ENCODE measurements at places on chromosomes 3 and 15.
A peak's percentile ranks its signal among the peaks of the same experiment; 100 is the strongest.

DNA sequence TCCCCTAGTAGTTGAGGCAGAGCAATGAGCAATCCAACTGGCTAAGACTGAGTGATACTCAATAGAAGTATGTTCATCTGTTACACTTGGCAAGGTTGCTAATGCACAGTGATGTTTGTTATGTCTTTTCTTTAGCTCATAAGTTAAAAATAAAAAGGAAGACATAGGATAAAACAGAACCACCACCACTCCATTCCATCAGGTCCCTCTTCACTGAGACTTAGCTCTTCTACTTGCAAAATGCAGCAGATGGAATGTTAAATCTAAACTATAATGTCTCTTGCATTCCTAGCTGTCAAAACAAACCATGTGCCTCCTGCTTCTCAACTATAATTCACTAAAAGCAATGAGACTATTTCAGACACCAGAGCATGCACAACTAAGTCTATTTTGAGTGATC lies 265.6 kb upstream of the UBE2E2 start:
- no peak overlapping the region for H3K27ac ChIP-seq
- no peaks in the 10 kb centered on the region for H3K27me3 ChIP-seq
- no peaks in the 10 kb centered on the region for H3K4me1 ChIP-seq
- no peaks in the 10 kb centered on the region for H3K36me3 ChIP-seq
- no peak for DNase-seq
- H3K4me3 ChIP-seq, result no peak overlapping the region

DNA sequence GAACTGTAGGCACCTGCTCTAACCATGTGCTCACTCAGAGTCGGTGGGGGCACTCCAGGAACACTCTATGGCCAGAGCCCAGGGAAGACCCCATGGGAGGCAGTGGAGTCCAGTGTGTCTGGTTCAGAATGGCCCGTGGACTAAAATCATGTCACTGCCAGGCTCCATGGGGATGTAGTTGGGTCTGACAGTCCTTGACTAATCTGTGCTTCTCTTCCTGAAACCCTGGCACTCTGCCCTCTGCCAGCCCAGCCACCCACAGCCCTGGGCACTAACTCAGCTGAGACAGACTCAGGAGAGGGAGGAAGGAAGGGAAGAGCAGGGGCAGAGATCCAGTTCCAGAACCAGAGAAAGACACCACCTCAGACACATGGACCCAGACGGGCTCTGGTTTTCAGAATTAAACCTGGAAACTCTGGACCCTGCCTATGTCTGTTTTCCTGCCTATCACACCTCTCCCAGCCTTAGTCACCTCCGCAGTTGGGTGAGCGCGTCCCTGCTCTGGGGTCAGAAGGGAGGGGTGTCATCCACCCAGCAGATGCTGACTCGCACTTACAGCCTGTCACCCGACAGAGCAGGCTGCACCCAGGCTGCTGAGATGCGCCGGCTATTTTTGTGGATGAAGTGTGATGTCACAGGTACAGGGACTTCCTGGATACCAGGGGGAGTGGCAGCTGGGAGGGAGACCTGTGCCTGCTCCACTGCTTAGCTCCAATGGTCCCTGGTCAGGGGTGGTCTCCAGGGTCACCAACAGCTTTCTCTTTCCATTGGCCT lies 56.8 kb upstream of the INSYN1 start:
- DNase-seq, result no peak
- H3K27ac ChIP-seq, result no peak overlapping the region
- no peaks in the 10 kb centered on the region for H3K4me1 ChIP-seq
- H3K36me3 ChIP-seq, result no peaks in the 10 kb centered on the region

DNA sequence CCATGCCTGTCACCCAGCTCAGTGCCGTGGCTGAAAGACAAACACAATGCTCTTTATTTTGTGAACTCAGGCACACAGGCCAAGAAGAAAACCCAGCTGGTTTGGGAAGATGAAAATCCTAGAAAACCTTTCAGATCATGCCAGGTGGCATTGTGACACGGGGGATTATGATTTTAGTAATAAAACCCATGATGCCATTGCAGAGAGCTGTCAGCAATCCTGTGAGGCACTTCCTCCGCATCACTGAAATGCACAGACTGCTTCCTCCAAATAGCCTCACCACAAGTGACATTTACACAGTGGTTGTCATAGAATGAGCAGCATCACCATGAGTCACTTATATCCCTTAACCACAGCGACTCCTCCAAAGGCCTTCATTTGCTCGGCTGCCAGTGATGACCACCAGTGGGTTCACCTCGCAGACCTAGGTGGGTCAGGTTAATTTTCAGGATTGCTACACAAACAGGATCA lies 22.7 kb downstream of the ABHD6 start:
- no peak for DNase-seq
- no peaks in the 10 kb centered on the region for H3K4me1 ChIP-seq
- H3K4me3 ChIP-seq, result no peak overlapping the region
- no peaks in the 10 kb centered on the region for H3K36me3 ChIP-seq
- H3K27me3 ChIP-seq, result no peaks in the 10 kb centered on the region

- no peak overlapping the region for H3K27ac ChIP-seq
- no peak for DNase-seq
- H3K27me3 ChIP-seq, result no peaks in the 10 kb centered on the region
- H3K4me3 ChIP-seq, result no peak overlapping the region
- H3K4me1 ChIP-seq, result no peaks in the 10 kb centered on the region
Measured at GRCh38 chr3:108605491-108605890, 16.0 kb downstream of the DZIP3 start.

DNA sequence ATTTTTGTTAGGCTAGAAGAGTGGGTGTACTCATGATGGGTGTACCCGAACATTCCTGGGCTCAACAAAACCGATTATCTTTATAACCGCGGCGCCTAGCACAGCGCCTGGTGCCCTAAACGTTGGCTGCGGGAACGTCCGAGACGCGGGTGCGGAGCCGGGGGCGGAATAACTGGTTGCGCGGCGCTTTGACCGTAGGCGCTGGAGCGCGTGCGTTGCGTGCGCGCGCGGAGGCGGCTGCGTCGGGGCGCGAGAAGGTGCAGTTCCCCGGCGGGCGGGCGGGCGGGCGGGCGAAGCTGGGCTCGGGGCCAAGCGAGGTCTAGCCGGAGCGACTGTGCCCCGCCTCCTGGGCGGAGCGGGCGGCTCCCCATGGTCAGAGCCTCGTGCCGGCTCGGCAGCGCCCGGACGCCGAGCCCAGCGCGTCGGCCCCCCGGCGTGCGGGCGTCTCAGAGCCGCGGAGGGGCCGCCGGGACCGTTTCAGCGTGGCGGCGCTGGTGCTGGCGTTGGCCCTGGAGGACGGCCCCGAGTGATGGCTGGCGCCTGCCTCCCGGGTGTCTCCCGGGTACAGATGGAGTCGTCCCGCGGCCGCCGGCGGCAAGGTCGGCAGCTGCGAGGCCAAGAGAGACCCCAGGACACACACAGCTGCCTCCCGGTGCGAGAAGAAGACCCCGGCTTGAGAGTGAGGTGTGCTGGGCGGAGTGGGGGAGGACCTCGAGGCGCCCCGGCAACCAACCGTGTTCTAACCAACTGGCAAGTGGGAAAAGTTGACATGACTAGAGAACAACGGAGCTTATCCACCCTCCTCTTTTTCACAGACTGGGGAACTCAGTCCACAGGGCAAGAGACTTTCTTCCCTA lies at the start of gene PLAAT1:
TSS of gene PLAAT1 (plus strand) at position 373 of the 857 bp plus-strand sequence. CDS start 14,429 bp downstream, outside the sequence.
- H3K4me1 ChIP-seq, result peaks cover 6% of the 10 kb centered on the region
- no peak within 1 kb of the TSS for H3K27ac ChIP-seq
- peak; percentile 76 for DNase-seq
- H3K4me3 ChIP-seq, result peak within 1 kb of the TSS; percentile 43
- no peaks in the 10 kb centered on the region for H3K36me3 ChIP-seq

DNA sequence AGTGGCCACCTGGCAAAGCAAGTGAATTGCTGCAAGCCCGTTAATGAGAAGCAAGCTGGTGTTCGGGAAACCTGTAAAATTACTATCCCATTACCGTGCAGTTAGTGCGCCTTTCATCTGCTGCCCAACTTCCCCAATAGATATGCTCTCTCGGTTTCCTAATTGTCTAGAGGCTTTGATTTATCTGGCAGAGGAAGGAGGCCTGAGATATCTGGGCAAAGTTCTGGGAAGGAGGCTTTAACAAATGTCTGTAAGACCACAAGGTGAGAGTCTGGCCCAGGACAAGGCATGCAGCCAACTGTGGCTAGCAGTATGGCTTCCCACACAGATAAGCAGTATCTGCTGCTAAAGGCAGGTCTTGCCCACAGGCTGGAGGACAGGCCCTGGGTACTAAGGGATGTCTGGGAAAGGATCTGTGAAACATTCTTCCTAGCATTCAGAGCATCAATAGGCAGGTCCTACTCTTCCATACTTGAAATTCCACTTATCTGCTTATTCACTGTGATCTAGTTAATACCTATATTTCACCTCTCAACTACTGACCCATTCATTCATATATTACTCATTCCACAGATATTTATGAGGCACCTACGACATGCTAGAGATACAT lies 130.0 kb upstream of the SLC2A2 start:
- no peak for DNase-seq
- peak overlapping the region; percentile 55 for H3K27ac ChIP-seq
- no peaks in the 10 kb centered on the region for H3K27me3 ChIP-seq

Data from Peyer's patch (tissue), 4 donors.